ENCODE measurements at places on chromosomes 4 and X. TPM values are rescaled to one million over a fixed set of nuclear protein-coding genes. Genes with fewer than 3 reads are reported as not detected.

DNA sequence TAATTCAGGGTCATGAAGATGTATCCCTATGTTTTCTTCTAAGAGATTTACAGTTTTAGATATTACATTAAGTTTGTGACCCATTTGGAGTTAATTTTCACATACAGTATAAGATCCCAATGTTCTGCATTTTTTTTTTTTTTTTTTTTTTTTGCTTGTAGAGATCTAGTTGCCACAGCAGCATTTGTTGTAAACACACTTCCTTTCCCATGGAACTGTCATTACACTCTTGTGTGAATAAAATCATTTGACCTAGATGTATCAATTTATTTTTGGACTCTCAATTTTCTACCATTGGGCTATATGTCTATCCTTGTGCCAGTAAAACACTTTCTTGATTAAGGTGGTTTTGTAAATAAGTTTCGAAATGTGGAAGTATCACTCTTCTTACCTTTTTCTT is 1107.2 kb downstream of the TECRL start:
- no peak for DNase-seq

GRCh38 chr4:28149762-28150161 is 1289.1 kb downstream of the STIM2 start:
- DNase-seq = no peak

CXCL11 gene
- not detected for total RNA-seq

GRCh38 chr4:143359644-143360193 is 23.0 kb downstream of the GAB1 start:
- DNase-seq = no peak

GALNTL6 gene
- total RNA-seq = 0.20 TPM

GAB3 gene
- total RNA-seq = 0.13 TPM

- DNase-seq = no peak
Observed at GRCh38 chrX:76029385-76029784, 143.5 kb upstream of the PBDC1 start.

PAGE2B gene
- not detected for total RNA-seq

DNA sequence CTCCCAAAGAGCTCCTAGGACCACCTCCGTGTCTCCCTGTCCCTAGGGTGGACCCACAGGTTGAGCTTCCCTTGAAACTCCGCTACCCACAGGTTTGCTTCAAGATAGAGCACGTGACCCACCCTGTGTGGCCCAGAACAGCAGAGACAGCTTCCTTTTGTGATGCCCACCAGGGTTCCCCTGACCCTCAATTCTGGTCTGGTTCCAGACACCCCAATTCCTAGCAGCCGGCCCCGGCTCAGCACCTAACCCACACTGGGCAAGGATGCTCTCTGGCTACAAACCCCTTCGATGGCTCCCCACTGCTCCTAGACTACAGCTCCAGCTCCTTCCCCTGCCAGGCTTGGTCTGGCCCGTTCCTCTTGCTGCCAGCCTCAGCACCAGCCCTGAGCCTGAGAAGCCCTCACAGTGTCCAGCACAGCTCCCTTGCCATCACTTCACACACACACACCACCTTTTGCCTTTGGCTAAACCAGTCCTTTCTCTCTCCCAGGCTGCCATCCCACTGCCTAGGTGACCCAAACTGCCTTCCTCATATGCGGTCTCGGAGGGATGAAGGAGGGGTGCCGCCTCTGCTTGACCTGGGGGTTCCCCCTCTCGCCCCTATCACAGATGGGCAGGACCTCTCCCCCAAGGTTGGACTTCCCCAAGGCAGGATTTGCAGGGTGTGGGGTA is 6.2 kb downstream of the PNCK start:
- no peak for DNase-seq

DNA sequence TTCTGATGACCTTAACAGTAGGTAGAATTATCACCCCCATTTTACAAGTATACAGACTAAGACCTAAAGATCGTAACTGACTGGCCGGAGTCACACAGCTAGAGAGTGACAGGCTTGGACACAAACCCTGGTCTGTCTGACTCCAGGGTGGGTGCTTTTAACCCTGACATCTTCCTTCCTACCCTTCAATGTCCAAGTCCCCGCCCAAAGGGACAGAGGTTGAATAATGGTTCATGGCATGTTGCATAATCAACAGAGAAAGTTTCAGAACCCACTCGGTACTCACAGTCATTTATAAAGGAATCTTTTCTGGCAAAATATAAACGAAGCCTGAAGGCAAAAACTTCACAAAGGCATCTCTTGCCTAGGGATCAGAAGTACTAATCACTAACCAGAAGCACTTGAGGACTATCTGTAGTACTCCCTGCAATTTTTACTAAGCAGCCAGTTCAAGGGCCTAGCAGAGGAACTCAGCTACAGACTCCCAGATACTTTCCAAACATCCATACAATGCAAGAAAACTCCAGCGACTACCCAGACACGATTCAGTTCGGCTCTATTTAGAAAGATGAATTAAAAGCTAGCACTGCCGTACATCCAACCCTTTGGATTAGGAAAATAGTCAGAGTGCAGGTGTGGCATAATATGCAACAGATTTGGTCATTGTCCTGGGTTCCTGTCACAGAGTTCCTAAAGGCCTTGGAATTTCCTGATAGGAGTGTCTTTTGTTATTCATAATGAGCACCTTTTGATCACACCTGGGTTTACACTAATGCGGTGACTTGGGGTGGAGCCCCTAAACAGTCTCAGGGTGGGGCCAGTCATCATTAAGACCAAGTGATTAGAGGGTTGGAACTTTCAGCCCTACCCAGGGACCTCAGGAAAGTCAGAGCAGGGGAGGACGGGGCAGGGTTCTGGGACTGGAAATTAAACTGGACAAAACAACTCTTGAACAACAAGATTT is 44.0 kb downstream of the RELL1 start:
- no peak for DNase-seq

DNA sequence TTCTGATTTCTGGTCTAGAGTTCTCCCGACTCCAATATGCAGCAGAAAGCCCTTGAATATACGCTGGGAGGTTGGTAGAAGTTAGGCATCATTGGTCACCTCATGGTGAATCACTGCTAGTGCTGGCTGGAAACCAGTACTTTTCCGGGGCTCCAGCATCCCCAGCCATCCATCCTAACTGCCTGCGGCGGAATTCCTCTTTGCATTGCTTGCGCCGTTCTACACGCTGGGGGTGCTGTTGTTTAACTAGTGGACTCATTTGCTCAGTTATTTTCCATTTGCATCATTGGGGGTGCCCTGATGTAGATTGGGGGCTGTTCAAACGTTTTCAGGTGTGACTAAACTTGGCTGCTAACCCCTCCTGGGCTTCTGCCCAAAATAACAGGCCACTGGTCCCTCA is 23.3 kb upstream of the GPR50 start:
- DNase-seq = no peak

- no peak for DNase-seq
Observed at GRCh38 chr4:91989914-91990313, 313.9 kb upstream of the GRID2 start.

DNA sequence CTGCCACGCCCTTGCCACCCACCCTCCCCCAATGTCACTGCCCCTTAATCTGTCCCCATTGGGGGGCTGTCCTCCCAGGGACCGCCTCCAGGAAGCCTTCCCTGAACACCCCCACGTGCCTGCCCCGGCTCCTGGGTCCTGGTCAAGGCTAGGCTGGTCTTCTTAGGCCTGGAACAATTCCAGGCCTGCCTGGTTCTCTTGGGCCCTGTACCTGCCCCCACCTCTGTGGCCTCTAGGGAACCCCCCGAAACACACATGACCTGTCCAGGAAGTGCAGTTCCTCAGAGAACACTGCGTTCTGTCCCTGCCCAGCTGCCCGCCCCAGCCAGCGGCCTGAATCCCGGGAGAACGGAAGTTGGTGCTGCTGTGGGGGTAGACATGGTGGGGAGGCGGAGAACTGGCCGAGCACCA is 5.1 kb downstream of the MXD4 start:
- DNase-seq = no peak

AVPR2 gene
- not detected for total RNA-seq

DNA sequence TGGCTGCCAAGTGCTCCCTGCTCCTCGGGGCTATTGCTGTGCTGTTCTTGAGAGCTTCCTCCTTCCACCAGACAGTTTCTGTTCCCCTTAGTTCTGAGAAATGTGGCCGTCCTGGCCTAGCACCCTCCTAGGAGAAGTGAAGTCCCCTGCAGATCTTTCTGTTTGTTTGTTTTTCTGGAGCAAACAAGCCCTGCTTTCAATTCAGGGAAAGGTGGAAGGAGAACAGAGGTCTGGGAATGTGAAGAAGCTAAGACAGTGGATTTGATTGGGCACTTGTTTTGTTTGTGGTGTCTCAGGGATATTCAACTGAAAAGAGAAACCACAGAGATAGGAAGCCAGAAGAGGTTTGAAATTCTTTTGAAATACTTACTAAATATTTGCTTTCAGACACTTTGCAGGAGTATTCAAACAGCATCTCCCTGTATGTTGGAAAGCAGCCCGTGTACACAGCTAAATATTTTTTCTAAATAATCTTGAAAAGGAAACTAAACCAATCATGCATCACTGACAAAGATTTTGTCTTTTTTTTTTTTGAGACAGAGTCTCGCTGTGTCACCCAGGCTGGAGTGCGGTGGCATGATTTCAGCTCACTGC is 36.5 kb upstream of the PPM1K start:
- DNase-seq = no peak

GAGE12H gene
- not detected for total RNA-seq

NAP1L2 gene
- total RNA-seq = 2.2 TPM

MAGIX gene
- 5.0 TPM for total RNA-seq

DNA sequence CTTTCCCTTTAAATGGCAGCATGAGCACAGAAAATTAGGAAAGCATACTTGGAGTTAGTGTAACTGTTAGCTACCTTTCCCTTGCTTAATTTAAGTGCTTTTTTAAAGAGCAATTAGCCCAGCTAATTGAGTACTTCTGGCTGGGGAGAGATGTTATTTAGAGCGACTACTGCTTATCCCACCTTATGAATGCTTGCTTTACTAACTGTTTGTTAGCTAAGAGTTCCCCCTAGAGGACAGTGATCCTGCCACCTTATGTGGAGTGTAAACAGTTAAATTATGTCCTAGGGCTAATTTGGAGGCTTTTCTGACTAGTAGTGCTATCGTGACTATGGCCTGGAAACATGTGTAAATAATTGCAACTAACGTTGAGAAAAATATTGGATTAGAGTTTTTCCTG is 909.4 kb downstream of the FSTL5 start:
- no peak for DNase-seq

DNA sequence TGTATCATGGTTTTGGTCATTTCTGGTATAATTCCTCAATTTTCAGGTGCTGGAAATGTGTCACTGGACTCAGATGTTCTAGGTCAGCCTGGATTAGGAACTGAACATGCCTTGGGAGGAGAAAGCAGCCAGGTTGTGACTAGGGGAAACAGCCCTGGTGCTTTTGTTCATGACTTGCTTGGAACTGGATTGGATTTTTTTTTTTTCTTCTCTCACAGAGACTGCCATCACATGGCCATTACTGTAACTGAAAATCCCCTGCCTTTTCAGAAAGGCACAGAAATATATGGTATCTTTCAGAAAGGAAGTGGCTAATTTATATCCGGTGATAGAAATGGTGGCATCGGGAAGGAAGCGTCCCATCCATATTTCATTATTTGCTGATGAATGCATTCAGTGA is 34.6 kb downstream of the SEPTIN11 start:
- no peak for DNase-seq

CLCN5 gene
- 17.2 TPM for total RNA-seq

FREM3 gene
- total RNA-seq = not detected

DNA sequence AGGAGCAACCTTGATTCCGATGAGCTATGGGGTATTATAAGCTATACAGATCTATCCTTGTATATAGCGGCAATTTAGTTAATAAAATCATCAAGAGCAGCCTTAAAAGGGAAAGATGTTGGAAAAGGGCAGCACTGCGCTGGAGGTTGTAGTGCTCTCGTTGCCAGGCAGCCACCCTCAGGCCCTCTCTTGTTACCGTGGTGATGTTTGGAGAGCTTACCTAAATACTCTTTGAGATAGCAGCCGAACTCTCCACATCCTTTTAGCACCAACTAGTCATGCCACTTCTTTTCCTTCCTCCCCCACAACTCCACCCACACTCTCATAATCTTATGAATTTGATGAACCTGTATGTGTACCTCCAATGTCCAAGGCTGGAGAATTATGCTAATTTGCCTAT is 3.8 kb upstream of the RADX start:
- DNase-seq = no peak

GRCh38 chrX:152937236-152937635 is 39.4 kb downstream of the ZNF185 start:
- DNase-seq = no peak

GRCh38 chrX:19682712-19683331 is 167.5 kb upstream of the MAP3K15 start:
- DNase-seq = no peak

DNA sequence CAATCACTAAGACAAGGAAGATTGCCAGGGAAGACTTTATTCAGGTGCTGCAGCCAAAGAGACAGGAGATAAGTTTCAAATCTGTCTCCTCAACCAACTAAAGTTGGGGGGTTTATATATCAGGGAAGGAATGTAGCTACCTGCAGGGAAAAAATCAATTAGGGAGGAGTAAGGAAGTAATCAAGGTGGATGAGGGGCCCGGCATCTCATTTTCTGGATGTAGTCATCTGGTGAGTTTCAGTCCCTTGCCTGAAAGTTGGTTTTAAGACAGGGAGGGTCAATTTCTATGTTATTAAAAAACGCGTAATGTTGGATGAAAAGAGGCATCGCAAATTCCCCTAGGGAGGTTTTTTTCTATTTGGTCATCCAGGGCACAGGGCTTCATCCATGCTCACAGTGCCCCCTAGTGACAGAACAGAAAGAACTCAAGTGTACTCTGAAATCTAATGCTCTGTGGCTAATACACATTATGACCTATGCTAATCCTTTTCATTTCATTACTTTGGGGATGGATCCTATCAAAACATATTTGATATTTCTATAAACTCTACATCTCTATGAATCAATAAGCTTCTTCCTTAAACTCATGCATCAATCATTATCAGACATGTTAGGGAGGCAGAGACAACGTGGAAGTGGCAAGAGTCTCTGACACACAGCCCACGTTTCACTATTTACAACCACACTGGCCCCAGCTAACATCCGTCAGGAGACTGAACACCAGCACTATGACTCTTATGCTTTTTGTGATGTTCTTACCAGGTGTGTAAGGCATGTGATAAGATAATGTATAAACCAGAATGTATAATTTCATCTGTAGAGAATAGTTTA is 1577.0 kb upstream of the TENM3 start:
- DNase-seq = peak; percentile 31

GRCh38 chr4:147741190-147741788 is 9.4 kb downstream of the ARHGAP10 start:
- DNase-seq = no peak

GRCh38 chrX:13755254-13755653 is 20.7 kb downstream of the OFD1 start:
- DNase-seq = no peak

DNA sequence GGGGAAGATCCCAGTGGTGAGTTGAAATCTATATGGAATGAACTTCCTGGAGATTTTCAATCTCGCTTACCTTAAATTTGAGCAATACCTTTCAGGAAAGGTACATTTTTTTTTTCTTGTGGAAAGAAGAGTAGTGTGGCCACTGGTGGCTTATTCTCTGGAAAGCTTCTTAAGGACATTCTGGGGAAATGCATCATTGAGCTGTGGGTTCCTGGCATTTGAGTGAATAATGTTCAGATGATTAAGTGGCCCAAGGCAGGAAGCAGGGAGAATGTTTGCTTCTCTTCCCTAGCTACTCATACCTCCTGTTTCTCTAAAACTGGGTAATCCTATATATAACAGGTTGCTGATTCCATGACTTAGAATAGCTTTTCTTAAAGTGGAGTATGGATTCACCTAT is 31.8 kb downstream of the STAG2 start:
- DNase-seq = no peak

Data from progenitor cell of endocrine pancreas (in vitro differentiated cells).